ENCODE measurements at places on chromosomes 1 and 21.

GRCh38 chr1:22121421-22121911, 21.4 kb downstream of the WNT4 start:
- peak; percentile 66 for DNase-seq

- no peak for DNase-seq
Measured at GRCh38 chr1:65422241-65423203, 2.1 kb downstream of the LEPR start.

DNA sequence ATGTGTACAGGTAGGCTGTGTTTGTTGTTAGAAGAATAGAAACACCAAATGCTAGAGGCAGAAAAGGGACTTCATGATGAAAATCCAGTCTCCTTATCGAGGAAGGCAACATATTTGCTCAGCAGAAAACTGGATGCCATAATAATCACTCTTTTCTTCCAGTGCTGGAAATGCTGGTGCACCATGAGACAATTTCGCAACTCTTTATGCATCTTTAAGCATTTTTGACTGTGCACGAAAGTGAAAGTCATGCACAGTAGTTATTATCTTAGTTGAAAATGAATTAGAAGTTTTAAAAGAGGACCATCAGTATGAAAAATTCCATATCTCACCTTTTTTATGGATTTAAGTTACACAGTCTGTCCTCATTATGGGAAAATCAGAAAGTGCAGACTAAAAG, 29.1 kb downstream of the SMYD2 start:
- no peak for DNase-seq

DNA sequence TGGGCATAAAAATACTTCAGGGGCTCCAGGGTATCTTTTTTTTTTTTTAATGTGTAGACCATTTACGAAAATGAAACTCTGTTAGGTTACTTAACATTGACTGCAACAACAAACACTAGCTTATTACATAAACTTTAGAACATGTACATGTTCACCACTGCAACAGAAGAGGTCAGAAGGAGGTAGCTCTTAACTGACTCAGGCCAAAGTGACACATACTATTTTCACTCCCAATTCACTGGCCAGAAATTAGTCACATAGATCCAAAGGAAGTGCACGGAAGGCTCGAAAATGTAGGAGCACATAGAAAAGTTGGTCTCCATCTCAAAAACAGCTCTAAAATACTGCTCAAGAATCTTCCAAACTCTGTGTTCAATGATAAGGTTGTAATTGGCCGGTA, 107.2 kb downstream of the AKT3 start:
- no peak for DNase-seq
